Mucosa of gallbladder (tissue), 1 donor: ENCODE measurements at places on chromosomes 11 and 22. TPM values are rescaled to one million over a fixed set of nuclear protein-coding genes. Genes with fewer than 3 reads are reported as not detected.

The NPAS4 gene
- 1.5 TPM for total RNA-seq

The RAB38 gene
- 5.9 TPM for total RNA-seq

The ENTHD1 gene
- 0.09 TPM for total RNA-seq

DNA sequence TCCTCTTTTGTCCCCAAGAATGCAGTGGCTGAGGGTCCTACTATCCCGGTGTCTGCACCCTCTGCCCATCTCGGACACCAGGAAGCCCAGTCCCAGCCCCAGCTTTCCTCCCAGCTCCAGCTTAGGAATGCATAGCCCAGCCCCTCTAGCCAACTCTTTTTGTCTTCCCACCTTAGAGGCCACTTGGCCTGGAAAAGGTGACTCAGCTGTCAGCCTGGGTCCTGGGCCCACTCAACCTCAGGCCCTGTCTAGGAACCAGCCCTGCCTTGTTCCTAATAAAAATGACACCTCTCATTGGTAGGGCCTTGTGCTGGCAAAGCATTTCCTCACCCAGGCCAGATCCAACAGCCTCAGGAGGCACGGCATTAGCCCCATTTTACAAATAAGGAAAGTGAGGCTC is 28.2 kb downstream of the PDE2A start:
- DNase-seq = no peak
